ENCODE measurements at places on chromosomes 2 and 18.

DNA sequence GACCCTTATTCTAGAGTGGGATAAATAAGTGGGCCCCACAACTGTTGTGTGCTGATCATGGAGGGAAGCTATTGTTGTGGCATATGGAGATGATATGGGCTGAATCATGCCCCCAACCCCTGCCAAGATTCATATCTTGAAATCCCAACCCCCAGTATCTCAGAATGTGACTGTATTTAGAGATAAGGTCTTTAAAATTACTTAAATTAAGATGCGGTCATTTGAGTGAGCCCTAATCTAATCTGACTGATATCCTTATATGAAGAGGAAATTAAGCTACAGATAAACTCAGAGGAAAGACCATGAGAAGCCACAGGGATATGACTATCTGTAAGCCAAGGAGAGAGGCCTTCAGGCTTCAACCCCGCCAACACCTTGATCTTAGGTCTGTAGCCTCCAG lies 188.3 kb upstream of the RND3 start:
- no peak for DNase-seq

GRCh38 chr2:133667085-133667484 lies 98.8 kb upstream of the NCKAP5 start:
- DNase-seq: no peak

DNA sequence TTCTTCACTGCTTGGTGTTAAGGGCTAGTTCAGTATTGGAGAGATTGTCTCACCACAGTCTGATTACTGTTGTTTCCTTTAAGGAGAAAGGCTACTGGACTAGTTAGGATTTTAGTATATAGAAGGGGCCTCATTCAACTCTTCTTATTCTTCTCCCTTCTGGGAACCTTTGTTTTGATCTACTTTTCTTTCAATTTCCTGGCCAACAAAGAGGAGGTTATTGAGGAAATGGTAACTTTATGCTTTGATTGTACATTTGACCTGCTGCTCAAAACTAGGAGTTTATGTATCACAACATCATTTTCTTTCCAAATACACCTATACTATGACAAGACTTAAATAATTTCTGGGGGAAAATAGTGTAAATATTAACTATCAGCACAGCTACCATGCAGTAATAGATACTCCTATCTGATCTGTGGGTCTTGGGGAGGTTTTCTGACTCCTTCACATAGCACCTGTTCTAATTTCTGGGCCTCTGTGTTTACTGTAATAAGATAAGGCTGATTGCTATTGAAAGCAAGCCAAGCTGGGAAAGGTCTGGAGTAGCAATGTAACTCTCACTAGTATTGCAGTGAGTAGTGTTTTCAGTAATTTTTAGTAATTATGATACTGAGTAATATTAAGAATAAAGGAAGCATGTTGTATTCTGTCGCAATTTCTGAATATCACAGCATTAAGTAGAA lies 395.3 kb downstream of the NUP35 start:
- DNase-seq: no peak

DNA sequence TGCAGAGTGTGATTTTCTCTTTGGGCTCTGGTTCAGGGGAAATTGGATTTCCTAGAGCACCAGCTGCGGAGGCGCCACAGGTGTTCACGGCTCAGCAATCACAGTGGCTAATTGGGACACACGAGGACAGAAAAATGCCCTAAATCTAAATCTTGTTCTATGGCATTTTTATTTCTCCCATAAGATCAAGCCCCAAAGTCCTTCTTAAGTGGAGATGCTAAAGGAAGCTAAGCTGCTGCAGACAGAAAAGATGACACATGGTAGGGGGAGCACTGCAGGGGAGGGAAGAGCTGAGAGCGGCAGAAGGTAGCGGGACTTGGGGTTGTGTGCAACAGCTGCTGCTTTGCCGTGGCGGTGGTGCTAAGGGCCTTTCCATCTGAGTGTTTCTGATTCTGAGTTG lies 280.6 kb downstream of the MYT1L start:
- no peak for DNase-seq

- no peak for DNase-seq
These were observed 32.3 kb upstream of the SATB2 start for GRCh38 chr2:199490049-199490448.

- DNase-seq: no peak
These were observed 495.7 kb downstream of the TSN start for GRCh38 chr2:122251158-122251557.

DNA sequence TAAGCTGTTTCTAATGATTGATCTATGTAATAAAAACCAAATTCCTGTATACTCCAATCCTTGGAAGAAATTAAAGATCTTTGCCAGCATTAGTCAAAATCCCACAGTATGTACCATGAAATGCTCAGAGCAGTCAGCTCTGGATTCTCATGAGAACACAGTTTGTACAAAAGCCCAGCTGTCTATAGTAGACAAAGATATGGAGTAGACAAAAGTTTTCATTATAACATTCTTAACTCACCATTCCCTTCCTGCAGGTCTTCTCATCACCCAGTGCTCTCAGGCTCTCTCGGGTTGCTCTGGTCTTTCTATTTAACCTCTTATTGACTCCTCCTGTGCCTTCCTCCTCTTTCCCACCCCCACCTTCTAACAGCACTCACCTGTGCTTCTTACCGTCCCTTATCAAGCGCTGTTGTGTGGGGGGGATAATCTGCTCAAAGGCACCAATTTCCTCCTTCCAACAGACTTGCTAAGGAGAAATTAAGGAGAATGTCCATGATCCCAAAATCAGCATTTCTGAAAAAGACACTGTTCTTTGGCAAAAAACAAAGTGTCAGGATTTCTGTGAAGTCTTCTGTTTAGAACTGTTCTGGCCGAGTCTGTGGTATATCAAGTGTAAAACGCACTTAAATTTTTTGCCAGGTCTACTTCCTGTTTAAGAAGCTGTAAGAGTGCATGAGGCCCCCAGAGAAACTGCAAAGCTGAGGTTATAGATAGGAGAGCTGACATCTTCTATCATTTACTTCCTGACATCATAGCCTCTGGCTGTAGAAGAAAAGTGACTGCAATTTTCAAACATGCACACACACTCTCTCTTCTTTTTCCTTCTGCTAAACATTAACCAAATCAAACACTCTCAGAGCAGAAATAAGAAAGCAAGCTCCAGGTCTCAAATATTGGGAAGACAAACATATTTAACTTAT lies 144.1 kb downstream of the EVA1A start:
- no peak for DNase-seq

DNA sequence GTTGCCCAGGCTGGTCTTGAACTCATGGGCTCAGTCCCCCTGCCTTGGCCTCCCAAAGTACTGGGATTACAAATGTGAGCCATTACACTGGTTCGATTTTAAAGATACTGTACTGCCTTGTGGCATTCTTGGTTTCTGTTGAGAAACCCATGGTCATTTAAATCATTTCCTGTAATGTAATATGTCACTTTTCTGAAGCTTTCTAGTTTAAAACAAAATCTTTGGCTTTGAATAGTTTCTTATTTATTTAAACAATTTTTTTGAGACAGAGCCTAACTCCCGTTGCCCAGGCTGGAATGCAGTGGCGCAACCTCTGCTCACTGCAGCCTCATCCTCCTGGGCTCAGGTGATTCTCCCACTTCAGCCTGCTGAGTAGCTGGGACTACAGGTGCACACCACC lies 8.9 kb downstream of the ZNF512 start:
- no peak for DNase-seq

- DNase-seq: no peak
These were observed 568.5 kb upstream of the SOX11 start for GRCh38 chr2:5123582-5124196.

GRCh38 chr2:676647-677055 lies 555 bp downstream of the TMEM18 start:
- DNase-seq: peak; percentile 96

DNA sequence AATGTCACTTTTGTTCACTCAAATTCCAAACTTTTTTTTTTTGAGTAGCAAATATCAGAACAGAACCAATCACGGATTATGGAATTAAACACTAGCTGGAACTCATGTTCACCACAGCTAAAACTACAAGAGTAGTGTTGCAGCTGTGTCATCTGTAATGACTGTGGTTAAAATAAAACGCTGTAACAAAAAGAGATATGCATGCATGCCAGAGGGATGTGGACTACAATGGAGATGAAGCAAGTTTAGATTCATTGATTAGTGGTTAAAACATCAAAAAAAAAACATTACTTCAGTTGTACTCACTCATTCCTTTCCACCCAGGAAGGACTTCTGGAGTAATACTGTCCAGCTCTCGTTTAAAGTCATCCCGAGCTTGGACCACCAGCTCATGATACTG lies 37.0 kb downstream of the IMMT start:
- DNase-seq: no peak

- no peak for DNase-seq
These were observed 142.0 kb downstream of the ZEB2 start for GRCh38 chr2:144377914-144378313.

GRCh38 chr18:23401400-23402347 lies 51.4 kb upstream of the RIOK3 start:
- DNase-seq: no peak

- DNase-seq: no peak
These were observed 129.7 kb upstream of the TTC39C start for GRCh38 chr18:23884681-23885375.

- no peak for DNase-seq
These were observed 202.4 kb downstream of the FBXO15 start for GRCh38 chr18:73945130-73945792.

GRCh38 chr2:135960656-135961551 lies 24.5 kb downstream of the DARS1 start:
- no peak for DNase-seq

GRCh38 chr2:53407363-53408080 lies 360.1 kb upstream of the CHAC2 start:
- DNase-seq: no peak

DNA sequence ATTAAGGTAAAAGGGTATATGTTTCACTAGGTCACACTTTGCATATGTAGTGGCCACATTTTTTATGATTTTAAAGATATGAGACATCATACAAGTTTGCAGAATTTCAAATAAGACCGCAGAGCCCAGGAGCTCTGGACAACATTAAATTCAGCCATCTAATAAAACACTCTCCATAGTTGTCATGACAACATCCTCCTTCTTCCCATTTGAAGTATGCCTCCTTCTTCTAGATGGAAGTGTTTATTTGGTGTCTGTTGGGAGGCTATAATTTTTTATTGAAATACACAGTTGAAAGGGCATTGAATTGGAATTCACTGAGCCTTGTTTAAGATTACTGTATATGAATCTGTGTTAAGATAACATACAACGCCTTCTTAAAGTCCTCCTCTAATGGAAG lies 467.3 kb downstream of the CMPK2 start:
- DNase-seq: no peak

- no peak for DNase-seq
These were observed 100.7 kb downstream of the LYPD6 start for GRCh38 chr2:149430743-149431736.

DNA sequence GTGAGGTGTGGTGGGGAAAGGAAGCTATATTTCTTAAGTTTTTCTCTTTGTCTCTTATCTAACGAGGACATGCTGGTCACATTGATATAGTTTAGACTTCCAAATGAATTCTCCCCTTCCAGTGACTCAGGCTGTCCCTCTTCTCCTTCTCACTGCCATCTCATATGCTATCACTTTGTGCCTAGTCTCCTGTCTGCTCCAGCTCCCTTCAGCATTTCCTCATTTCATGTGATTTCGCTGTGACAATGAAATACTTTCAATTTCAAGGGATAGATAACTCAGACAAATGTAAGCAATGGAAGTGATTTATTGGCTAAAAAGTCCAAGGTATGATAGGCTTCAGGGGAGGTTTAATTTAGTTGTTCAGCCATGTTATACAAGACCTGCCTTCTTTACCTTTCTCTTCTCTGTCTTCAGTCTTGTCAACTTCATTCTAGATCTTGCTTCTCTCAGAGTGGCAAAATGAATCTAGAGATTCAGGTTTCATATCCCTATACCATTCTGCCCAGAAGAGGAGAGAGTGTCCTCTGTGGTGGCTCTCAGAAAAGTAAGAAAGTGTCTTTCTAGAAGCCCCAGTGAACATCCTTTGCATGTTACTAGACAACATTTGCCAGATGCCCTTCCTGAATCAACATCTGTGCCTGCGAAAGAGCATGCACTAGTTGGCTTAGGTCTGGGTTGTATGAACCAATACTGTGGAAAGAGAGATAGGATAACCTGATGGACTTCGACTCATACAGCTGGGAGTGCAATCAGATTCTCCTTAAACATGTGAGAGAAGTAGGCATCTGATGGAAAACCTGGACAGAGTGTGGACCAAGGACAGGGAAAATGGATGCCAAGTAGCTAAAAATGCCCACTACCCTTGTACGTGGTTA lies 29.9 kb upstream of the GPR155 start:
- DNase-seq: no peak

- no peak for DNase-seq
These were observed 7.0 kb upstream of the LYPD1 start for GRCh38 chr2:132676999-132677398.

DNA sequence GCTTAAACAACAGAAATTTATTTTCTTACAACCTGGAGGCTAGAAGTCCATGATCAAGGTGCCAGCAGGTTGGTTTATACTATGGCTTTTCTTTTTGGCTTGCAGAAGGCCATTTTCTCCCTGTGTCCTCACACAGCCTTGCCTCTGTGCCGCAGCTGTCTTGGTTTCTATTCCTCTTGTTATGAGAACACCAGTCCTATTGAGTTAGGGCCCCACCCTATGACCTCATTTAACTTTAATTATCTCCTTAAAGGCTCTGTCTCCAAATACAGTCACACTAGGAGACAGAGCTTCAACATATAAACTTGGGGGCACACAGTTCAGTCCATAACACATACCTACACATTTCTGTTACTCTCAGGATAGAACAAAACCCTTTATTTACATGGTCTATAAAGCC lies 17.3 kb upstream of the RHOB start:
- DNase-seq: no peak

DNA sequence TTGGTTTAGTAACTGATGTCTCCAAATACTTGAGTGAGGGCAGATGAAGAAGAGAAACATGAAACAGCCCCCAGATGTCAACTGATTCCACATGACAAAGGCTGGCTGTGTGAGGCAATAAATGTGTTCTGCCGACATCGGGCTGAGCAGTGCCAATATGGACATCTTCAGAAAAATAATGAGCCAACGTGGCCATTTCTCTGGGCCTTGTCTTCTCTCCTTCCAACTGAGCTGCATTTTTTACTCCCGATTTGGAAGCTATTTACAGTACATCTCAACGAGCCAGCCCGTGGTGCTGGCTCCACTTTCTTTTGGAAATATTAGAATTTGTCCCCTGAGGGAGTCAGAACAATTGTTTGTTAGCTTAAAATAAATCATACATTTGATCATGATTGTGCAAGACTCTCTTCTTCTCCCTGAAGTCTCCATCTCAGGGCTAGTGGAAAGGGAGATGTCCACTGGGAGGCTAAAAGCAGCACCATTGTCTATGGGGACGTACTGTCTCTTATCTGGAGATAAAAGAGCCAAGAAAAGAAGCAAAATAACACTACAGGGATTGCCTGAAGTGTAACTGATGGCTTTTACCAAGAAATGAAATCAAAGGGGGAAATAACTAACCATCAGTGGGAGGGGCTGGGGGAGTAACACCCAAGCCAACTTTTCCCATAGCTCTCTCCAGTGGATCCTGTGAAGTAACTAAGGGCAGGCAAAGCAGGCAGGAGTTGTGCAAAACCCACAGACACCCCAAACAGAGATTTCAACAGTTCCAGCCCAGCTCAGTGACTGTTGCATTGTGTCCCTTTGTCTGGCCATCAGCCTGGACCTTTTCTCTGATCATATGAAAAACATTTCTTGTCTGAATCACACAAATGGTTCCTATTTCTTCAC lies 114.8 kb downstream of the RDH14 start:
- DNase-seq: no peak
